ENCODE measurements at places on chromosomes 2 and 18. TPM values are rescaled to one million over a fixed set of nuclear protein-coding genes. Genes with fewer than 3 reads are reported as not detected.

The SKOR2 gene
- polyA plus RNA-seq, result not detected

The MALL gene
- polyA plus RNA-seq, result 264 TPM

The ARPC2 gene
- polyA plus RNA-seq, result 426 TPM

The CPO gene
- polyA plus RNA-seq, result 0.15 TPM

The RAPH1 gene
- polyA plus RNA-seq, result 3.8 TPM

The COPS7B gene
- polyA plus RNA-seq, result 17.5 TPM

The RGPD4 gene
- polyA plus RNA-seq, result not detected

The RAD51AP2 gene
- polyA plus RNA-seq, result 0.05 TPM

The FAM117B gene
- polyA plus RNA-seq, result 3.1 TPM

The GALR1 gene
- polyA plus RNA-seq, result not detected

The CCDC148 gene
- polyA plus RNA-seq, result 0.29 TPM

The TLX2 gene
- polyA plus RNA-seq, result 0.01 TPM

The ANO7 gene
- polyA plus RNA-seq, result 0.21 TPM

The ALPP gene
- not detected for polyA plus RNA-seq

The C2orf15 gene
- polyA plus RNA-seq, result 0.63 TPM

The GLI2 gene
- 0.35 TPM for polyA plus RNA-seq

The SERPINB11 gene
- 6.4 TPM for polyA plus RNA-seq

The AKAIN1 gene
- polyA plus RNA-seq, result not detected

The QPCT gene
- polyA plus RNA-seq, result 1.8 TPM

The SMPD4 gene
- polyA plus RNA-seq, result 29.7 TPM

The TBC1D8 gene
- 13.3 TPM for polyA plus RNA-seq

The PSMD1 gene
- polyA plus RNA-seq, result 38.6 TPM

The HAAO gene
- polyA plus RNA-seq, result 6.9 TPM

The FAM237A gene
- not detected for polyA plus RNA-seq

The GPD2 gene
- 22.2 TPM for polyA plus RNA-seq

The DSEL gene
- polyA plus RNA-seq, result 0.18 TPM

The EFEMP1 gene
- polyA plus RNA-seq, result 19.1 TPM

The POTEI gene
- not detected for polyA plus RNA-seq

The SLC5A7 gene
- 0.02 TPM for polyA plus RNA-seq

The CROCC2 gene
- polyA plus RNA-seq, result 0.12 TPM

The CYP27C1 gene
- 1.4 TPM for polyA plus RNA-seq

The HSBP1L1 gene
- 96.9 TPM for polyA plus RNA-seq

The DCDC2C gene
- 0.04 TPM for polyA plus RNA-seq

The FNDC4 gene
- 34.0 TPM for polyA plus RNA-seq

The CD226 gene
- 0.15 TPM for polyA plus RNA-seq

The TEX44 gene
- not detected for polyA plus RNA-seq

The KIF5C gene
- polyA plus RNA-seq, result 0.16 TPM

The SERPINB5 gene
- 48.0 TPM for polyA plus RNA-seq

The SLC11A1 gene
- polyA plus RNA-seq, result 1.1 TPM

The NETO1 gene
- polyA plus RNA-seq, result not detected

The IWS1 gene
- 14.1 TPM for polyA plus RNA-seq

The MC4R gene
- polyA plus RNA-seq, result not detected

The C2orf92 gene
- polyA plus RNA-seq, result 14.3 TPM

The LPIN1 gene
- 25.5 TPM for polyA plus RNA-seq

The PRSS56 gene
- polyA plus RNA-seq, result not detected

The BMP10 gene
- polyA plus RNA-seq, result not detected

The IL18RAP gene
- polyA plus RNA-seq, result 0.55 TPM

The CPSF3 gene
- polyA plus RNA-seq, result 11.9 TPM

The ITGB6 gene
- polyA plus RNA-seq, result 10.6 TPM

Measured in esophagus (tissue), 2 donors.